Breast epithelium (tissue), 4 donors: ENCODE measurements at places on chromosomes 5 and 9.

DNA sequence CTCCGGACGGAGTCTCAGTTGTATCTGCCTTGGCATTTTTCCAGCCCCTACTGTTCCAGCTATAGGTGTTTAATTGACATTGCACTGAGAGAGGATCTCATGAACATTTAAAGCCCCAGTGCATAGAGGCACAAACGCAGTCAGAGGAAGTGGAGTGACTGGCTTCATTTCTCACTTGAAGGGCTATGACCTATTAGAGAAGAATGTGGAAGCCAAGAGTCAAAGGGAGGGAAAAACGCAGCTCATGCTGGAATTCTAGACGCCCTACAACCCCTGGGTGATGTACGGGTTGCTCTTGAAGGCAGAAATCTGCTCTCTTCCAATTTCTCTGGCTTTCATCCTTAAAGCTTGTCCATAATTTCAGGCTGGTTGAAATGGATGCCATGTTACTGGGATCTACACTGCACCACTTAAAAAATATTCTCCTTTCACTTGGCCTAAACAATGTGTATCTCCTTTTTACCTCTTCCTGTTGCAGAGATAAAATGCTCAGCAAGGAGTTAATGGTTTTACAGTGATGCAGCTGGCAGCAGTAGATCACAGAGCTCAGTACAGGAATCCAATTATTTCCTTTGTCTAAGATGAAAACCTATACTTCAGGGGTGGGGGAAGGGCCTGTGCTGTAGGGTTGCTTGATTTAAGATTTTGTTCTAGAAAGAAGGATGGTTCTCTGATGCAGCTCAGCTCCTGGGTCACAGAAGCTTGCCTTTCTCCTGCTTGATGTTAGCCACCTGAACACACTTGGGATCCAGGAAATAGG is 61.8 kb upstream of the MAMDC2 start:
- DNase-seq: no peak

- no peak for DNase-seq
Measured at GRCh38 chr5:55994495-55994997, at the start of gene IL6ST. Gene IL6ST (minus strand): TSS chr5:55994963. CDS start chr5:55976278, 18,685 bp downstream.

- DNase-seq: no peak
Measured at GRCh38 chr5:10988622-10989021, 227.6 kb upstream of the DAP start.

GRCh38 chr9:87502391-87503221 is 4.9 kb downstream of the DAPK1 start:
- DNase-seq: no peak

- DNase-seq: no peak
Measured at GRCh38 chr9:130598188-130598587, 18.8 kb downstream of the FUBP3 start.

DNA sequence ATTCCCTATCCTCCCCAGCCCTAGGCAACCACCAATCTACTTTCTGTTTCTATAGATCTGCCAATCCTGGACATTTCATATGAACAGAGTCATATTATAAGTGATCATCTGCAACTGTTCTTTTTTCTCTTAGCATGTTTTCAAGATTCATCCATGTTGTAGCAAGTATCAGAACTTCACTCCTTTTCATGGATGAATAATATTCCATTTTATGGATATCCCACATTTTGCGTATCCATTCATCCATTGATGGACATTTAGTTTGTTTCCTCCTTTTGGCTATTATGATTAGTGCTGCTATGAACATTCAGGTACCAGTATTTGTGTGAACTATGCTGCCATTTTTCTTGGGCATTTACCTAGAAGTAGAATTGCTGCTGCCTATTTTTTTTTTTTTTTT is 51.3 kb upstream of the HAND1 start:
- DNase-seq: no peak

- no peak for DNase-seq
Measured at GRCh38 chr5:42756606-42757601, at the start of gene CCDC152. Gene CCDC152 (plus strand): TSS chr5:42756818. CDS start chr5:42759122, 2,304 bp downstream.

GRCh38 chr9:33731625-33732024 is 63.7 kb upstream of the PRSS3 start:
- DNase-seq: no peak

GRCh38 chr5:31000287-31000686 is 193.2 kb upstream of the CDH6 start:
- no peak for DNase-seq

- DNase-seq: no peak
Measured at GRCh38 chr5:9453480-9454011, 92.3 kb downstream of the SEMA5A start.

DNA sequence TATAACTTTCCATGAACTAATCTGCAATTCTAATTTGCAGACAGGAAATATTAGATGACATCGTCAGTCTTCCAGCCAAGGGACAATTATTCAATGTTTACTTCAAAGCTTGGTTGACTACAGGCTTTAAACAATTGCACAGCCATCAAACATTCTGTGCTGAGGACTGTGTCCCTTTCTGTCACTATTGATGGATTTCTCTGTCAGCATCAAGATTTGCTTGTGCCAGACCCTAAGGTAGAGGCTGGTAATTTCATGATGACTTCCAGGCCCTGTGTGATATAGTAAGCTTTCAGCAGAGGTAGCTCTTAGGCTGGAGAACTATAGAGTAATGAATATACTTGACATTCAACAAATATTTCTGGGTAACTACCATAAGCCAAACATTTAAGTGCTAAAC is 229.3 kb upstream of the ACTBL2 start:
- DNase-seq: no peak

DNA sequence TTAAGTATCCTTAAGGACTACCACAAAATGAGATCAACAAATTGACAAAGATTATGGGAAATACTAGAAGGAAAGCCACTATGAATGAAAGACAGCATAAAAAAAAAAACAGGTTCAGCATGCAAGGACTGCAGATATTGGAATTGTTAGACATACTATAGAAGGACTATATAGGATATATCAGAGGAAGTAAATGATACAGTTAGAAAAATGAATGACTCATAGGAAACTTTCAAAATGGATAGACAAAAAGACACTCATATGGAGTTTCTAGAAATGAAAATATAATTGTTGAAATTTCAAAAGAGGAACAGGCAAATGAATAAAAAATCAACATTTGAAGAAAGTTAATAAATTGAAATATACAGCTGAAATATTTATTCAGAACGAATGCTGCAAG is 180.6 kb downstream of the PLK2 start:
- no peak for DNase-seq

DNA sequence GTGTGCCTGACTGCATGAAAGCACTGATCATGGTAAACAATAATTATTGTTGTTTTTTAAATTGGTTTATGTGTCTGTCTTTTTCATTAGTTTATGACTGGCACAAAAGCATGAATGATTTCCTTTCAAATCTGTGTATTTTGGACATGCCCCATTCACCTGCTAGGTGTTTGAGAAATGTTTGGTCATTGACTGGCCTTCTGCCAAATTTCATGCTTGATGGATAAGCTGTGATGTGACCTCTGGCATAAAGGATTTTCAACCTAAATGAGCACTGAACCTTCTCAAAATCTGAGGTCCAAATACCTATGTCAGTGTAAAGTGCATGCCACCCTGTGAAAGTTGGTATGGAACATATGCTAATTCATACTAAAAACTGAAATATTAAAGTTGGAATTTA is 204.5 kb downstream of the BRINP1 start:
- no peak for DNase-seq

- DNase-seq: no peak
Measured at GRCh38 chr9:17625644-17626388, 47.0 kb downstream of the SH3GL2 start.

GRCh38 chr5:139551191-139551889 is 9.8 kb upstream of the UBE2D2 start:
- DNase-seq: no peak

GRCh38 chr5:53261245-53261644 is 151.7 kb upstream of the MOCS2 start:
- DNase-seq: no peak

GRCh38 chr5:156850206-156850751 is at the start of gene PPP1R2B:
Gene PPP1R2B (plus strand): TSS chr5:156850295. CDS start chr5:156850563, 268 bp downstream.
- no peak for DNase-seq

DNA sequence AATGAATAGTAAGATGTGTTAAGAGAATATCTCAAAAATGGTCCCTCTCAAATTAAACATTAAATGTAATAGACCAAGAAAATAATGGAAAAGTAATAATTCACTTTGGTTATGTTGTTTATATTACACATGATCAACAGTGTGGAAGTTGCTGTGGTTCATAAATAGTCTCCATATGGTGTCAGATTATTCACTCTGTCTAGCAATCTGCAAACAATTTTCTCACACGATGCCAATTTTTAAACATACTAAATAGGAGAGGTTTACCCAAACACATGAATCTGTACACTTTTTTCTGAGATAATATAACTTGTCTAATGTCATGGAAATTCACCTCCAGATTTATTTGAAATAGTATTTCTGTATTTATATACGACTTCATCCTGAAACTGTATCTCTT is 217.4 kb upstream of the FBXL7 start:
- no peak for DNase-seq

GRCh38 chr5:138702166-138703077 is 50.8 kb upstream of the CTNNA1 start:
- DNase-seq: no peak

DNA sequence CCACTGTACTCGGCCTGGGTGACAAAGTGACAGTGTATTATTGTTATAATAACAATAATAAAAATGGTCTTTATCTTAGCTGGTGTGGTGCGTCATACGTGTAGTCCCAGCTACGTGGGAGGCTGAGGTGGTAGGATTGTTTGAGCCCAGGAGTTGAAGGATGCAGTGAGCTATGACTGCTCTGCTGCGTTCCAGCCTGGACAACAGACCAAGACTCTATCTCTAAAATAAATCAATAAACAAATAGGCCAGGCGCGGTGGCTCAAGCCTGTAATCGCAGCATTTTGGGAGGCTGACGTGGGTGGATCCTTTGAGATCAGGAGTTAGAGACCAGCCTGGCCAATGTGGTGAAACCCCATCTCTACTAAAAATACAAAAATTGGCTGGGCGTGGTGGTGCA is 9.2 kb upstream of the DENND4C start:
- DNase-seq: no peak

GRCh38 chr9:93190656-93191353 is 6.9 kb downstream of the WNK2 start:
- no peak for DNase-seq

DNA sequence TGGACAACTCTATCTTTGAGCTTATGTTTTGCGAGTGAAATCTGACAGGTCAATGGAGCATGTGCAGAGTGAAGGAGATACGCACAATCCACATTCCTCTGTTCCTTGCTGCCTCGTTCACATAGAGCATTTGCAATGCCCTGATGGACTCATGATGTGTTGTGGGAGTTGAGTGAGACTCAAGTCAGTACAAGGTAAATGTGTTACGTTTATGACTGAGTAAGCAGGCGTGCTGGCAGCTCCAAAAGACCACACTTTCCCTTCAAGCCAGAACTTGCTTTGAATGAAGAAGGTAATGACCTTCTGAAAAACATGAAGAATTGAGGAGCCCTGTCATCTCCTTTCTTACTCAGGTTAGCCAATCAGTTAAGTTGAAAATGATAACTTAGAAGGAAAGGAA is 477.8 kb downstream of the CTNND2 start:
- DNase-seq: no peak

DNA sequence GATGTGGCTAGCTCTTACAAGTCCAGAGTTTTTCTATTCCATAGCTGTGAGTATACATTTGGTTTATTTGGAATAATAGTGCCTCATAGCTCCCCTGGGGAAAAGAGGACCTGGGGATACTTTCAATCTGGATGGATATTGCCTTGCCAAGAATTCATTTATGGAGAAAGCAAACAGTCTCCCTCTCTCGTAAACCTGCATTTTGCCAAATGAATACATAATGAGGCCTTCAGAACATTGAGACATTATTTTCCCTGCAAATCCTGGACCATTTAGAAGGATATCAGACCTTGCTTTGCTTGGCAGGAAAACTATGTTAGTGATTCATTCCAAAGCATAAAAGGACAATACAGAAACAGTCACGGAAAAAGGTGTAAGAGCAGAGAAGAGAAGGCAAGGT is 569.6 kb upstream of the BRINP1 start:
- DNase-seq: no peak

- no peak for DNase-seq
Measured at GRCh38 chr5:59583810-59584562, 309.5 kb downstream of the PDE4D start.

- no peak for DNase-seq
Measured at GRCh38 chr5:89106480-89106879, 223.5 kb upstream of the MEF2C start.

GRCh38 chr9:136949239-136949816 is 2.7 kb upstream of the LCN12 start:
- DNase-seq: no peak
